Stimulated activated CD4-positive, alpha-beta T cell treated with anti-CD3 and anti-CD28 coated beads, Interleukin-4, amount 100 ng/mL, for 1 hour (primary cell): ENCODE measurements at places on chromosomes 6 and 20.

- DNase-seq: no peak
Observed at GRCh38 chr6:122758927-122759334, 20.6 kb upstream of the FABP7 start.

- peak; percentile 75 for DNase-seq
Observed at GRCh38 chr6:33410711-33411631, at the start of gene PHF1. TSS of gene PHF1 (plus strand) at chr6:33411014. CDS start at chr6:33412264, 1,250 bp downstream.

GRCh38 chr6:33739571-33739970 is 7.1 kb downstream of the IP6K3 start:
- no peak for DNase-seq

DNA sequence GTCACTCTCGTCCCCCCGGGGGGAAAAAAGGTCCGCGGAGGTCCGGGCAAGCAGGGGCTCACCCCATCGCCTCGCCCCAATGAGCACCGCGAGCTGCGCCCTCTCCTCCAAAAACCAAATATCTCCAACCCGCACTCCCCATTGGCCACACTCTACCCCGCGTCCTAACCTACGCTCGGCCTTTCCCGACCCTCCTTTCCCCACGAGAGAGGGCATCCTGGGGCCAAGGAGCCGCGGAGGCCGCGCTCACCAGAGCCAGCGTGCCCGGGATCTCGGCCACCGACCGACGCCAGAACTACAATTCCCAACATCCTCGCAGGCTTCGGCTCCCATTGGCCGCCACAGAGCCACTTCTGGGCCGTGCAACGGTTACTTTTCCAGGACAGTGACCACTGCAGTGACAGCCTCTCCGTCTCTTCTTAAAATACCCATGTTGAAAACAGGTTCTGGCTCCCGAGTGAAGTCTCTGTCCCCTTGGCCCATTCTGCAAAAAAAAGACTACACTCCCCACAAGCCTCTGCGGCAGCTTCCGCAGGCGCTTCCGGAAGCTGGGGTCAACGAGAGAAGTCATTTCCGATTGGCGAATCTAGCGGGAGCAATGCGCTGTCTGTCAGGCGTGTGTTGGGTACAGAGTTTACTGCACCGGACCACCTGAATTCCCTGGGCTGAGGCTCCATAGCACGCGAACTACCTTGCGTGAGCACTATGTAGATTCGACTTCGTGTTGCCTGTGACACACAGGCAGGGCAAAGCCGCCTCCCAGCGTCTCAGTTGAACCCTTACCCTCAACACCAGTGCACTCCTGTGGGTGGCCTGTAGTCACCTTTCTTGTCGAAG is at the start of gene ZNF343:
ZNF343 (minus strand) TSS at position 285 of the 837 bp plus-strand sequence. CDS start 15,020 bp downstream, outside the sequence.
- DNase-seq: peak; percentile 70

DNA sequence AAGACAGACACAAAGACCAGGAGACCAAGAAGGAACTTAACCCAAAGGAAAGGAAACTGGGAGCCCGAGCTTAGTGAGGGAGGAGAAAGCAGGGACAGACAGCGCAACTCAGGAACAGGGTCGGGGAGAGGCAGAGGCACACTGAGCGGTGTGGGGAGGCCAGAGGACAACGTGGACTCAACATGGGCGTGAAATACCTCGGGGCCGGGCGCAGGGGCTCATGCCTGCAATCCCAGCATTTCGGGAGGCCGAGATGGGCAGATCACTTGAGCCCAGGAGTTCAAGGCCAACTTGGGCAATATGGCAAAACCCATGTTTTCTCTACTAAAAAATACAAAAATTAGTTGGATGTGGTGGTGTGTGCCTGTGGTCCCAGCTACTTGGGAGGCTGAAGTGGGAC is 5.7 kb upstream of the RPS6KA2 start:
- DNase-seq: no peak

GRCh38 chr6:106324726-106325335 is 729 bp downstream of the ATG5 start:
- DNase-seq: no peak

DNA sequence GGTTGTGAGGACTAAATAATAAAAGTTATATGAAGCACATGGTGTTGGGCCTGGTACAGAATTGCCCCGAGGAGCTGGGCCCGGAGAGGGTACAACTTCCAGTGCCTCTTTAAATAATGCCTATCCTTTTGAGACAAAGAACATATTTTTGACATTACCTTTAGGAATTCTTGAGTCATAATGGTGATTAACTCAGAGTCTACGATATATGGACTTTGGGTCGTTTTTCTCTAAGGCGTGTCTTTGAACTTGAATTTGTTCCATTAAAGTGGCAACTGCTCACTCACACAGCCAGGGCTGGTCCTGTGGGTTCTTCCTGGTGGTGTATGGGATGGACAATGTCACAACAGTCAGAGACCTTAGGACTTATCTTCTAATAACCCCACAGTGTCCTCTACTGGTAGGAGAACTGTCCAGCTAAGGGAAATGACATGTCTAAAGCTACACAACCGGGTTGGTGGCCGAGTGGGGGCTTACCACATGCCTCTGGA is 106.5 kb downstream of the CDC5L start:
- DNase-seq: no peak

GRCh38 chr6:157541618-157542413 is 160.8 kb downstream of the ZDHHC14 start:
- DNase-seq: no peak

- no peak for DNase-seq
Observed at GRCh38 chr20:23659989-23660837, 22.5 kb upstream of the CST3 start.

GRCh38 chr20:10978713-10979112 is 304.9 kb upstream of the JAG1 start:
- DNase-seq: no peak

- DNase-seq: no peak
Observed at GRCh38 chr6:21741221-21742109, 147.9 kb downstream of the SOX4 start.

DNA sequence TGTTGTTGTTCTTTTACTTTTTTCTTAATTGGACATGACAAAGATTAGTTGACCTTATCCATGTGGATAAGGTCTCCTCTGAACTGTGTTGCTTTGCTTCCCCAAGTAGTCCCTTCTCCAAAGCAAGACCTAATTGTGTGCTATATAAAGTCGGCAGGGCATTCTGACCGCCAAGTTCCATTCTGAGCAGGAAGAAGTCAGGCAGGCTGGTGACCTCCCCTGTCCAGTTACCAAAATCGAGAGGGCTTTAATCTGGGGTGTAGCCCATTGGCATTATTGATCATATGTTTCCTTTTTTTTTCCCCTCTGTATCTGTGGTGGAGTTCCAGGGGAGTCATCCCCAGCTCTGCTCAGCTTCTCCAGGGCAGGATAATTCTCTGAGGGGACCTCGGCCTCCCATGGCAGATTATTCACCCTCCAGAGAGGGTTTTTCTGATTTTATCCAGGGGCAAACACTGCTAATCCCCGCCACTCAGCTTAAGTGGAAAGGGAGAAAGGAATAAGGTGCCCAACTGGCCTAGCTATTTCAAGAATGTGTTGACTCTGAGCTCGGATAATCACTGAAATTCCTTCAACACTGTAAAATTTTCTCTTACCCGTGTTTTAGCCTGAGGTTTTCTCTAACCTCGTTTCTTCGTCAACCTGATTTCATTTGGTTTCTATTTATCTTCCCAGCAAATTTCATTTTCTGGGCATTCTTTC is 71.8 kb upstream of the L3MBTL3 start:
- no peak for DNase-seq

DNA sequence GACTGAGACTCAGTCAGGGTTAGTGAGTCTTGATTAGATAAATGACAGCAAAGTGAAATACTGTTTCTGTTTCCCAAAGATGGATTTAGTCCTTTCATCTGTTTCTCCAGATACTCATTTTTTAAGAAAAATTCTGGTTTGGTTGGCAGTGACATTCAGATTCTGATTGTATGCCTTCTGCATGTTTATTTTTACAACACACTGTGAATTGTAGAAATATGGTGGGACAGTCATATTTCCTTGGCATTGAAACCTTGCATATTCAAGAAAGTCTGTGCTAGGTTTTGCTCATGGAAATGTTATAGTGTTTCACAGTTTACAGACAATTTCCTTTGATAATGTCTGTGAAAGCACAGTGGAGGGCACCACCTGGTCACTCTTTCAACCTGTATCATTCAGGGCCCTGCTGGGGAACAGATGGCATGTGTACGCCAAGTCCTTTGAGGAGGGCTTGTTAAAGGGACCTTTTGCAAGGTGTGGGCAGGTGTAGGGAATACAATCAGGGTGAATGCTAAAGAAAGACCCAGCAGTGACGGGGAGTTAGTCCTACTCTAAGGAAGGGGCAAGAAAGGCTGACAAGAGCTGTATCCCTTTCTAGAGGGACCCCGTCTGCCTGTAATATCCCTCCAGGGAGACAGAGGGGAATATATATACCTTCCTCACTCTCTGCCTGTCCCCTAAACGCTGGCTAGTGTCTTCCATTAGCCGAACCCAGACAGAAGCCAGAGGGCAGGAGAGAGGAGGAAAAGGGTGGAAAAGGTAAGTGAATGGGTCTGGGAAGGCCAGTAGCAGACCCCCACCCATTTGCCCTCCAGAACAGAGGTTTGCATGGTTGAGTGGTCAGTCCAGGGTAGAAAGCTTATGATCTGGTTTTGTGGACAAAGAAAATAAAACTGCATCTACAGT is 10.2 kb downstream of the PLCB4 start:
- DNase-seq: no peak

DNA sequence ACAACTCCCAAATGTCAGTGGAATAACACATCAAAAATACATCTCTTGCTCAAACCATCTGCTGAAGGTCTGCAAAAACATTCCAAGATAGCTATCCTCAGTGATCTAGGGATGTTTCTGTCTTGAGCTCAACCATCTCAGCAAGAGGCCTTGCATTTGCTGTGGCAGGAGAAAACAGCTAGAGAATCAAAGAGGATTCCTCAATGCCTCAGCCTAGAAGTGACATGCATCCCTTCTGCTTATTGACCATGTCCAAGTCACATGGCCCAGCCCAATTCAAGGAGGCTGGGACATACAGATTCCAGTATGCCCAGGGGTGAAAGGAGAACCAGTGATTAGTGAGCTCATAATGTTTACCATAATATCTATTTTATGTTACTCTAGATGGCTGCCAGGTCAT is 269.5 kb downstream of the PLCB1 start:
- no peak for DNase-seq

- DNase-seq: no peak
Observed at GRCh38 chr20:53786445-53787267, 193.0 kb upstream of the ZNF217 start.

- DNase-seq: no peak
Observed at GRCh38 chr6:33014841-33015634, 5.6 kb upstream of the HLA-DOA start.

DNA sequence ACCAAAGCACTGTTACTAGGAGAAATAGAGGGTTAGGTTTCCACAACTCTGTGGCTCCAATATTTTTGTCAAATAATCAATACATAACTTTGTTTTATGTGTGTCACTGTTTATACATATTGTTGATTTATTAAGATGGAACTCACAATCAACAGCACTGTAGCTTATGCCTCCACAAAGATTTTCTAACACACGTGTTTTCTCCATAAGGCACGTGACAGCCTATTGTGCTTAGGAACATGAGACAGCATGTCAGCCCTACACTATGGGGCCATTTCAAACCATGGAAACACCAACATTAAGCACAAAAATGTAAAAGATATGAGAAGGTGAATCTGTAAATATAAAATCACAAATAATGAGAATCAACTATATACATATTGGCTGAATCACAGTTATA is 127.0 kb downstream of the PAK5 start:
- no peak for DNase-seq

DNA sequence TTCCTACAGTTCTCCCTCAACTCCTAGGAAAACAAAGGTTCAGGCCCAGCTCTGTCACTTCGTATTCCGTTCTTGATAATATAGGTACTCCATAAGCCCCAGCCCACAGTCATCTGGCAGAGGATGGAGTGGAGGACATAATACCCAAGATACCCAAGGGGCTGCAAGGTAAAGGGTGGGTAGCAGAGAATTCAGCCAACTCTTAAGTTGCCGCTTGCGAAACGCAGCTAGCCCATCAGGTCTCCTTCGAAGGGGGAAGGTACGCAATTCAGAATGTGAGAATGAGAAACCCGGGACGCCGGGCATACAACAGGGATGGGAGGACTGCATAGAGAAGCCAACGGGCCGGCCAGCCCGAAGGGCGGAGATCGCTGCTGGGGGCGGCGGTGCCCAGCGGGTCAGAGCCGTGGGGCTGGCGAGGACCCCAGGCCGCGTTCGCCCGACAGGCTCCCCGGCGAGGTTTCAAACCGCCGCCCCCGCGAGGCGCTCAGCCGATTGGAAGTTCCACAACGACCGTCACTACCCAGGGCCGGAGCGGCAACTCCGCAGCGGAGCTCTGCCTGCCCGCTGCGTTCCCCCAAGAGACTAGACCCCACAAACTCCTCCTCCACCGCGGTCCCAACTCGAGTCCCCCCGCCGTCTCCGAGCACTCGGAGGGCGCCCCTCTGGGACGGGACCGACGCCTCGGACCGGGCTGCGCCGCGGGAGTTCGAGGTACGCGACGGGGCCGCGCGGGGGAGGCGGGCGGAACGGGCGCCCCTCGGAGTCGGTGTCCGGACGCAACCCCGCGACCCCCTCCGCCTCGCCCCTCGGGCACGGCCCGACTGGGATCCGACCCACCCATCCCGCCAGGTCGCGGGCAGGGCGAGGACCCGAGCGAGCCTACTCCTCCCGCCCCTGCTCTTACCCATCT is 911 bp downstream of the CDK19 start:
- DNase-seq: peak; percentile 65

DNA sequence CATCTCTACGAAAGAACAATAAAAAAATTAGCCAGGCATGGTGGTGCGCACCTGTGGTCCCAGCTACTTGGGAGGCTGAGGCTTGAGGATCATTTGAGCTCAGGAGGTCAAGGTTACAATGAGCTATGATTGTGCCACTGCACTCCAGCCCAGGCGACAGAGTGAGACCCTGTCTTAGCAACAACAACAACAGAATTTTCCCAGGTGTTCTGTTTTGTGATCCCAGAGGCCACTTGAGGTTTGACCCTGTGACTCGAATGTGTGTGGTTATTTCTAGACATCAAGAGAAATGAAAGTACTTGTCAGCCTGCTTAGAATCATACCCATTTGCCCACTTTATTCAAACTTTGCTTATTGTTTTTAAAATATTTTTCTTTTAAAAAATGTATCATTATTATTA is 117.6 kb upstream of the CLDN20 start:
- no peak for DNase-seq

DNA sequence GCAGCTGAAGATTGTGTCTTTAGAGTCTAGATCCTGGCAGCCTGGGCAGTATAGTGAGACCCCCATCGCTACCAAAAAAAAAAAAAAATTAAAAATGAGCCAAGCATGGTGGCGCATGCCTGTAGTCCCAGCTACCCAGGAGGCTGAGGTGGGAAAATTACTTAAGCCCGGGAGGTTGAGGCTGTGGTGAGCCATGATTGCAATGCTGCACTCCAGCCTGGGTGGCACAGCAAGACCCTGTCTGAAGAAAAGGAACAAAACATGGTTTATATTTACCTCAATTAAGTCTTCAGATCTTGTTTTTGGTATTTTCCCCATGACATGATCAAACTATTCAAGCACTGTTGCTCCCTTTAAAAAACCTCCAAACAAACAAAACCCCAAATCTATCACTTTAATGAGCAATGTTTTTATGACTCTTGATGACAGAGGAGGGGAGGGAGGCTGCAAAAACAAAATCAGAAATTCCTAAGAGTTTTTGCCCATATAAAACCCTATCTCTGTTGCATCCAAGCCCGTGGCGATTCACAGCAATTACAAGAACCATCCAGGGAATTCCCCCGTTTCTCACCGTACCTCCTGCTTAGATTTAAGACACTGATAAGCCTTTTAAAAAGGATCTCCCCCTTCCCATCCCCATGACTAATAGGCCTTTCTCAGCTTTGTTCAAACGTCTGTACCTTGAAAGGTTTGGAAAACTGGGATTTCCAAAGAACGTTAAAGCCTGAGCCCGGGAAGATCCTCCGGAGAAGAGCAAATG is 259.9 kb downstream of the BMP7 start:
- no peak for DNase-seq
